ENCODE measurements at places on chromosomes 6 and 20. TPM values are rescaled to one million over a fixed set of nuclear protein-coding genes. Genes with fewer than 3 reads are reported as not detected.

The TSPO2 gene
- not detected for total RNA-seq

The B3GALT4 gene
- 1.1 TPM for total RNA-seq

The OLIG3 gene
- total RNA-seq: not detected

The MUC22 gene
- not detected for total RNA-seq

The GGTLC1 gene
- total RNA-seq: not detected

The TCF15 gene
- total RNA-seq: 1.1 TPM

The FRK gene
- total RNA-seq: 0.04 TPM

The KCNB1 gene
- not detected for total RNA-seq

The C6orf141 gene
- 37.0 TPM for total RNA-seq

The PRDM13 gene
- 1.4 TPM for total RNA-seq

The SRMS gene
- total RNA-seq: not detected

The EGFL8 gene
- 5.5 TPM for total RNA-seq

The SLPI gene
- not detected for total RNA-seq

The KIFC1 gene
- total RNA-seq: 37.4 TPM

The SPATS1 gene
- not detected for total RNA-seq

The COX4I2 gene
- total RNA-seq: not detected

The INSM1 gene
- total RNA-seq: not detected

The BHLHE23 gene
- total RNA-seq: not detected
